NAMALWA (cell line): ENCODE measurements at places on chromosomes 1 and 21.

- DNase-seq, result no peak
Measured at GRCh38 chr1:224724566-224724965, 108.4 kb downstream of the CNIH3 start.

GRCh38 chr1:43123031-43123430 lies 49.1 kb downstream of the EBNA1BP2 start:
- DNase-seq, result no peak

GRCh38 chr1:205981257-205981656 lies 21.9 kb downstream of the RAB7B start:
- no peak for DNase-seq

DNA sequence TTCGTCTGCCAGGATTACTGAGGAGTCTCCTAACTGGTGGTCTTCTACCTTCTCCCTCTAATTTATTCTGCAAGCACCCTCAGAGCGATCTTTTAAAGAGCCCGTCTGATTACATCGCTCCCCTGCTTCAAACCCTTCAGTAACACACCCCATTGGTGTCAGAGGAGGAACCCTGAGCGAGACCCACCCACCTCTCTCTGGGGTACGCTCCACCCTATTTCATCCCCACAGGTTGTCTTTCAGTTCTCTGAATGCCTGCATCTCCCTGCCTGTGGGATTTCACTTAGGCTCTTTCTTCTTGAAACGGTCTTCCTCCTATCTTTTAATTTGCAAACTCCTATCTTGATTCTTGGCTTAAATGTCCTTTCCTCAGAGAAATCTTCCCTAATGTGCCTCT lies 39.4 kb downstream of the C1orf21 start:
- no peak for DNase-seq

GRCh38 chr1:77776007-77776700 lies 3.3 kb upstream of the MIGA1 start:
- DNase-seq, result no peak

- DNase-seq, result peak; percentile 80
Measured at GRCh38 chr1:181135437-181135731, 46.9 kb downstream of the IER5 start.
